ENCODE measurements at places on chromosomes 12 and 14. TPM values are rescaled to one million over a fixed set of nuclear protein-coding genes. Genes with fewer than 3 reads are reported as not detected.

APEX1 gene
- polyA plus RNA-seq: 348 TPM

ZNF268 gene
- polyA plus RNA-seq: 27.4 TPM

EMP1 gene
- 141 TPM for polyA plus RNA-seq

TAS2R43 gene
- polyA plus RNA-seq: 1.0 TPM

DNA sequence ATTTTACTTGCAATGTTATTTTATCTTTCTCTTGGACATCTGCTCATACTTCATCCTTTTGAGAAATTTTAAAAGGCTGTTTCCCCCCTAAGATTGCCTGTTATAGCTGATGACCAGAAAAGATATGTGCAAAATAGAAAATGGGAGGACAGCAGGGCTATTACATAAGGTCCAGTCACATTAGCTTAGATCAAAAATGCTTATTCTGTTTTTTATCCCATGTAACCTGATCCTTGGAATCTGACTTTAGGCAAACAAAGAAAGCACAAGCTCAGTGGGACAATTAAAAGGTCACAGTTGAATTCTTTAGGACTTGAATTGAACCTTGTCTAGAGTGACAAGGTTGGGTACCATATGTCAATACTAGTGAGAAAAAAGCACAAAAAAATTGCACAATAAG lies 65.1 kb upstream of the TRHDE start:
- no peak for DNase-seq

DNA sequence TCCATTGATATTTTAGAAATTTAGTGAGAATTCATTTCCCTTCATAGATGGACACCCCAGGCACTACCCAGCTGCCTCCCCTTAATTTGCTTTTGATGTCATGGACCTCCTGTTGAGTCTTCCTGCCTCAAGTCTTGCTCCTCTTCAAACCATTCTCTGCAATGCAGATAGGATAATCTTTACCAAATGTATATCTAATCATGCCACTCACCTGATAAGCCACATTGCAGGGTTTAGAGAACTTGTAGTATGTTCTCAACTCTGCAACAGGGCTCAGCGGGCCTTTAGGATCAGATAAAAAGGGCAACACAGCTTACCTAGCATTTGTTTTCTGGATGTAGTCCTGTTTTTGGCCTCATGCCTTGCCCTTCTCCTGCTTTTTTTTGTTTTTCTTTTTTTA lies 234.5 kb downstream of the EMP1 start:
- DNase-seq: no peak

DNA sequence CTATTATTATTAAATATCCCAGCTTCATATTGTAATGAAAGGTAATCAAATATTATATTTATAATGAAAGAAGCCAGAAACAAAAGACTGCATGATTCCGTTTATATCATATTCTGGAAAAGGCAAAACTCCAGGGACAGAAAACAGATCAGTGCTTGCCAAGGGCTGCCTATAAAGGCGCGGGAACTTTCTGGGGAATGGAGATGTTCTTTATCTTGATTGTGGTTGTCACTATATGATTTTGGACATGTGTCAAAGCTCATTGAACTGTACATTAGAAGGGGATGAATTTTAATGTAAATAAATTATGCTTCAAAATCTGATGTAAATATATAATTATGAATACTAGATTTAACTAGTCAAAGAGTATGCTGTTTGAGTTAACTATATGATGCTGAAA lies 115.4 kb upstream of the KRAS start:
- DNase-seq: no peak

DNA sequence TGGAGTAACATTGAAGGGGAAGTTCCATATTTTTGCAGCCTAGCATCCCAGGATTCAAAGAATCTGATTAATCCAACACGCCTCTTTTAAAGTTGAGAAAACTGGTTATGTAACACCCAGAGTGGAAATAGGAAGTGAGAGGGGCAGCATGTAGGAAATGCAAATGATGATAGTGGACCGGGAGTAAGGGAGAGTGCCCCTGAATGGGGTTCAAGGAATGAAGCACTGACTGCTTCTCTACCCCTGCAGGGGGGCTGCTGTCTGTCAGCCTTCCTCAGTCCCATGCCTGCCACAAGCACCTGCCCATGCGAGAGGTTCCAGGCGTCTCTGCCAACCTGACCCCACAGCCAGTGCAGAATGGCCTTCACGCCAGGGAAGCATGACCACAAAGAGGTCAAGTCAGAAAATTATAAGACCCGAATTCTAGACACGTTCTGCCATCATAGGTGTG lies 126.5 kb upstream of the CCND2 start:
- no peak for DNase-seq

DNA sequence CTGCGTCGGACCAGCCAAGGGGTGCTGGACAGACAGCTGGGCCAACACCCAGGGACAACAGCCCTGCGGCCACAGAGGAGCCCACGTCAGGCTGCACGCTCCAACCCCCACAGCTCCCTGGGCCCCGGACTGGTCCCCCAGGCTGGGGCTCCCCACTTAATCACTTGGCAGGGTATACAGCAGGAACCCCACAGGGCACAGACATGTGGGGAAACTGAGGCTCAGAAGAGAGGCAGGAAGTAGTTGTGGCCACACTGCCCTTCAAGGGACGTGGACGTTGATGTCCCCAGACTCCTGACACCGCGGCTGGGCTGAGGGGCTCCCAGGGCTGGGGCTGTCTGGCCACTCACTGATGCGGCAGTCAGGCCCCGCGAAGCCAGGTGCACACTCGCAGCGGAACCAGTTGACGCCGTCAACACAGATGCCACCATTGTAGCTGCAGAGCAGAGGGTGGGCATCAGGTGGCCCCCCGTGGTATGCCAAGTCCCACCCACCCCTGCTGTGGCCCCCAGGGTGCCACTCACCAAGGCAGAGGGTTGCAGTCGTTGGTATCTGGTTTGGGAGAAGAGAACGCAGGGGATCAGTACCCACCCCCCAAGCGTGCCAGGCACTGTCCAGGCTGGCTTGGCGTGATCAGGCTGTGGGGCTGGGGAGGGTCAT lies 21.5 kb downstream of the JAG2 start:
- DNase-seq: no peak

DNA sequence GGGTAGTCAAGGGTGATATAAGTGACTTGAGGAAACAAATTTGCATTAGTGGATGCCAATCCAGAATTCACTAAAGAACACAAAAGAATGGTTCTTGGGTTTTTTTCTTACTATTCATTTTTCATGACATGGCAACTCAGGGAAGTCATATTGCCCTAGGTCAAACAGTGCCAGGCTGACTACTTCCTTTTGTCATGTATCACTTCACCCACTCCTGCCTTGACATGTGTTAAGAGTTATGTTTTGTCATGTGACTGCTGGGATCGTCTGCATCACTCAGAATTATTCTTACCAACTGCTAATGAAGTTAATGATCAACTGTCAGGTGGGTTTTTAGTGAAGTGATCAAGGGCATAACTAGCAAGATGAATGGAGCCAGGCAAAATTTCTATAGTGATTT lies 74.2 kb downstream of the PRORP start:
- DNase-seq: no peak

GRCh38 chr12:93653712-93654111 lies 23.5 kb upstream of the CRADD start:
- DNase-seq: no peak

DNA sequence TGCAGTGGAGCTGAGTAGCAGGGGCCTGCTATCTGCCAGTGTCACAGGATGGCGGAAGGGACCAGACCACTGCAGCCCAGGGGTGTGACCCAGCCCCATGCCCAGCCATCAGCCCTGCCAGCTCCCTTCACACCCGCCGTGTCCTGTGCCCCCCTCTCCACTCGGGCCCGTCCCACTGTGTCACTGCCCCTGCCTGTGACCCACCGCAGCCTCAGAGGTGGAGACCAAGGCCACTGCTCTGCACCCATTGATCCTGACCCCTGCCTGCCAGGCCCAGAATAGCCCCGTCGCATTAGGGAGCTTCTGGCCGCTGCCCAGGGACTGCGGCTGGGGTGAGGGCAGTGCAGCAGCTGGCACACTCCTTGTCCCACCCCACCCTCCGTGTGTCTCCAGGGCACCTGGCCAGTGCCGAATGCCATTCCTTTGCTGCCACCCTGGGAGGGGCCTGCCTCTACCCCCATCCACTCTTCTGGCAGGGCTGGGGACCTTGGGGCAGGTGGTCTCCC lies 2.1 kb upstream of the CRIP2 start:
- no peak for DNase-seq

GRCh38 chr12:101598483-101598882 lies 3.7 kb downstream of the MYBPC1 start:
- DNase-seq: no peak

Measured in right lung (tissue), 10 donors.